T-helper 22 cell (primary cell): ENCODE measurements at places on chromosomes 12 and 14.

DNA sequence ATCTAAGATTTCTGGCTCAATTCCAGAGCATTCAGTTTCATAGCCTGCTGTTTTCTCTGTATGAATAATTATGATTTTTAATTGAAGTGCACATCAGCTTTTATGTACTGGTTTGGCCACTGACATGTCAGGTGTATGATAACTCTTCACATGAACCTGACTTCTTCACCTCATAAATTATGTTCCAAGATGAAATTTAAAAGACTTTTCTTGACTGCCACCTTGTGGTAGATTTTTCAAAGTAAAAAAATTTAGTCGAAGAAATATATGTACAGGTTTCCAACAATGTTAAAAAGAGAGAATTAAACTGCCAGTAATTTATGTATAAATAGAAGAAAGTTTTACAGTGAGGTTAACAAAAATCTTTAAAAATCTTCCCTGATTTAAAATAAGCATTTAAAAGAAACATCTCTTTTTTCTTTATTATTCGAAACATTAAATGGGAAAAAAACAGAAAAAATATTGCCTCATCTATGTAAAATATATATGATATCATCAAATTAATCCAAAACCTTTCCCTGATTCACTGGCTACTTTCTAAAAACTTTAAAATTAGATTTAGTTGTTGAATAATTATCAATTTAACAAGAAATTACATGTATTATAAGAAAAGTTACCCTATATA, 124.9 kb upstream of the ATXN7L3B start:
- DNase-seq, result no peak

DNA sequence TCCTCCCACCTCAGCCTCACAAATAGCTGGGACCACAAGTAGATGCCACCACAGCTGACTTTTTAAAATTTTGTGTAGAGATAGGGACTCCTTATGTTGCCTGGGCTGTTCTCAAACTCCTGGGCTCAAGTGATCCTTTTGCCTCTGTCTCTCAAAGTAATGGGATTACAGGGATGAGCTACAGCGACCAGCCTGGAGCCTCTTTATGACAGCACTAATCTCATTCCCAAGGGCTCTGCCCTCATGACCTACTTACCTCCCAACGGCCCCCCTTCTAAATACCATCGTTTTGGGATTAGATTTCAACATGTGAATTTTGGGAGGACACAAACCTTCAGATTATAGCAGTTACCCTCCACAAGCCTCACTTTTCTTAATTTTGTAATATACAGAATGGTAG, 150.6 kb upstream of the FUT8 start:
- no peak for DNase-seq

GRCh38 chr12:123282111-123282510, 10.5 kb upstream of the CDK2AP1 start:
- no peak for DNase-seq

DNA sequence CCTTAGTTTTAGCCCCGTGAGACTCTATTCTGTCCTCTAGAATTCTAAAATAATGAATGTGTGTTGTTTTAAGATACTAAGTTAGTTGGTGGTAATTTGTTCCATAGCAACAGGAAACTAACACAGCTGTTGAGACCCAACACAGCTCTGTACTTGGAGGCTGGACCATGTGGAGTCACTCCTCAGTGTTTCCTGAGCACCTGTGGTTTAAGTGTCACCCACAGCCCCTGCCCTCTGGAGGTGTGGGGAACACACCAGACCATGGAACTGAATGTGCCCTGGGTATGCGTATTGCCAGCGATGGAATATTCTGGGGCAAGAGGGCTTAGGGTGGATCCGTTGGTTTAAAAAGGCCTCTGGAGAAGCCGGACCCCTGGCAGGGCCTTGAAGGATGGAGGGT, 16.6 kb upstream of the GPR68 start:
- no peak for DNase-seq

- no peak for DNase-seq
Observed at GRCh38 chr12:108551535-108551934, 9.4 kb downstream of the SART3 start.

DNA sequence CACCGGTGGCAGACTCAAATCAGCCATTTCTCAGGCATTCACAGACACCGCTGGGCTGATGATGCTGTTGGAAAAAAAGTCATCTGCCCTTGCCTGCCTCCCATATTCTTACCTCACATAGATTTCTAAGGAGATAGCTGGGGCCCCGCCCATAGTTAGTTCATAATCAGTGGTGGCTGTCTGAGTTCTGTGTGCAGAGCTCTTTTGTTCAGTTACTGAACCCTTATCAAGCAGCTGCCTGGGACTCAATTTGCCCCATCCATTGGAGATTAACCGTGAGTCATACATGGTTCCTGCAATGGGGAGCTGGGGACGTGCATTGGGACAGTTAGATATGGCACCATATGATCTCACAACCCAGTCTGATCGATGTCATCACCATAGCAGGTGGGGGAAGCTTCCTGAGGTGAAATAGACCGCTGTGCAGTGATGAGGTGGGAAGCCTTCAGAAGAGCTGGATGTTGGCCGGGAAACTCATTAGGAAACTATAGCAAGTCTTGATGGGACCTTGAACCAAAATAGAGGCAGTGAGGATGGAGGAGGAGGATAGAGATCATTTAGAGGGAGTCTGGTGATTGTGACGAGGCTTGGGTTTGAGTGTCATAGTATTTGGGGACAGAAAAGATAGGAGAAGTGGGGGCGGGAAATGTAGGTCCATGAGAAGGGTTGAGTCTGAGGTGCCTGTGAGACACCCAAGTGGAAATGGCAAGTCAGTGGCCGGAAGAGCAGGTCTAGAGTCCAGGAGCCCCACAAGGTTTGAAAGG, 147.8 kb downstream of the GCH1 start:
- DNase-seq, result no peak

DNA sequence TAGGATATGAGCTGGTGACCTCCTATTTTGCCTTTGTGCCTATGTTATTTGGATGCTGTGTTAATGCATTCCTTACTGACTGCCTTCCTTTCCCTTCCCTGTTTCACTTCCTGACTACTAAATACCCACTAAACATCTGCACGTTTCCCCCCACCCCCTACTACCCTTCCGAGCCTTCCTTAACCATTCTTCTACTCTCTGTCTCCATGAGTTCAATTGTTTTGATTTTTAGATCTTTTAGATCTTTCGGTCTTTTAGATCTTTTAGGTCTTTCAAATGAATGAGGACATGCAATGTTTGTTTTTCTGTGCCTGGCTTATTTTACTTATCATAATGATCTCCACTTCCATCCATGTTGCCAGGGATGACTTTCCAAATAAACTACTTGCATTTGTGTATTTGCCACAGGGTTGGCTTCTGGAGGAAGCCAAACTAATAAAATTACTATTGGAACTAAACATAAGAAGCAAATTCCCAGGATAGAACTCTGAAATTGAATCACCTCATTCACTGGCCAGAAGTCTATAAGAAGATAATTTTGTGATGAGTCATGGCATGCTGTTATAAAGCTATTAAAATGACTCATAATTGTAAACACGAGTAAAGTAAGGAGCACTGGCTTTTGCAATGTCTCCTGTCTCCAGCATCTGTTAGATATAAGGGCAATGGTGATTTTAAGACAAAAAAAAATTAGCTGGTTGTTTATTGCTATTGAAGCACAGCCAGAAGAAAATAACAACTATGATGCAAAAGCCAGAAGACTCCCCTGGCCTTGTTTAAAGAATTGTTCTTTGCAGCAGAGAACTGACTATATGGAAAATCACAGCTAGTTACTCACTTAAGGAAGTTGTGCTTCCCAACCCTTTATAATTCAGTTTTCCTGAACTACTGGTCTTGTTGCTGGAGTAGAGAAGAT, 586.3 kb downstream of the LRFN5 start:
- no peak for DNase-seq

GRCh38 chr14:59126714-59127436, 61.6 kb upstream of the DAAM1 start:
- no peak for DNase-seq

DNA sequence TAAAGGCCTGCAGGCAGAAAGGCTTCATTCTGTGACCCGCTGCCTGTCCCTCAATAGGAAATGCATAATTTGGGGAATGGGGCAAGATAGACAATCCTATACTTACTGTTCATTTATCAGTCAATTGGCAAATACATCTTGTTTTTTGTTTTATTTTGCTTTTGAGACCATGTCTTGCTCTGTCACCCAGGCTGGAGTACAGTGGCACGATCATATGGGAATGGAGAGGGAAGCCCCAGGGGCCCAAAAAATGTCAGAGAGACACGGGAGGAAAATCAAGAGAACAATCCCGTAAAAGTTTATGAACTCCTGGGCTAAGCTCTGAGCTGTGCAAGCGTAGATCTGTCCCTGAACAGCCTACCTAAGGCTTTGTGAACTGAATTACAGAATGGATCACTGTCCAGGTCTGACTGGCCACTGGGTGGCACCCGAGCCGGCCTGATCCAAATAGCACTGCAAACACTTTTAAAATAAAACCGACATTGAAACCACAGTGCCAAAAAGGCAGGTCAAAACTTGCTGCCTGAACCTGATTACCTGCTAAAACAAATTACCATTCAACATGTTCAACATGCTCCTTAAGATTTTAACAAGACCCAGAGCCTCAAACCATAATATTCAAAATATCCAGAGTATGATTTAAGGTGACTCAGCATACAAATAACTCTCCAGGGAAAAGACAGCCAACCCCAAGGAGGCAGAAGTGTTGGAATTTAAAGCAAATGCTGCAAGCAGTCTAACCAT, 11.8 kb downstream of the COPS7A start:
- no peak for DNase-seq

DNA sequence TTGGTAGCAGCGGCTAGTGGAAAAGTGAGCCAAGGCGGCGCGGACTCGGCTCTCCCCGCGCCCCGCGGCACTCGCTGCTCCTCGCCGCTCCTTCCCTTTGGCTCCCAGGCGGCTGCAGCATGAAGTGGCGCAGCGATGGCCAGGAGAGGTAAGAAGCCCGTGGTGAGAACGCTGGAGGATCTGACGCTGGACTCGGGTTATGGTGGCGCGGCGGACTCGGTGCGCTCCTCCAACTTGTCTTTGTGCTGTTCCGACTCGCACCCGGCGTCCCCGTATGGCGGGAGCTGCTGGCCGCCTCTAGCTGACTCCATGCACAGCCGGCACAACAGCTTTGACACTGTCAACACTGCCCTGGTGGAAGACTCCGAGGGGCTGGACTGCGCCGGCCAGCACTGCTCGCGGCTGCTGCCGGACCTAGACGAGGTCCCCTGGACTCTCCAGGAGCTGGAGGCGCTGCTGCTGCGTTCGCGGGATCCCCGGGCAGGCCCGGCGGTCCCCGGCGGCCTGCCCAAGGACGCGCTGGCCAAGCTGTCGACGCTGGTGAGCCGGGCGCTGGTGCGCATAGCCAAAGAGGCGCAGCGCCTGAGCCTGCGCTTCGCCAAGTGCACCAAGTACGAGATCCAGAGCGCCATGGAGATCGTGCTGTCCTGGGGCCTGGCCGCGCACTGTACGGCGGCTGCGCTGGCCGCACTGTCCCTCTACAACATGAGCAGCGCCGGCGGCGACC, 225.6 kb upstream of the CRY1 start:
- no peak for DNase-seq

GRCh38 chr12:98180603-98181002, 334.8 kb upstream of the TMPO start:
- DNase-seq, result no peak

- DNase-seq, result no peak
Observed at GRCh38 chr12:119828300-119828699, 48.8 kb downstream of the CIT start.

GRCh38 chr12:12716151-12716792, 896 bp upstream of the CDKN1B start:
- DNase-seq, result no peak

DNA sequence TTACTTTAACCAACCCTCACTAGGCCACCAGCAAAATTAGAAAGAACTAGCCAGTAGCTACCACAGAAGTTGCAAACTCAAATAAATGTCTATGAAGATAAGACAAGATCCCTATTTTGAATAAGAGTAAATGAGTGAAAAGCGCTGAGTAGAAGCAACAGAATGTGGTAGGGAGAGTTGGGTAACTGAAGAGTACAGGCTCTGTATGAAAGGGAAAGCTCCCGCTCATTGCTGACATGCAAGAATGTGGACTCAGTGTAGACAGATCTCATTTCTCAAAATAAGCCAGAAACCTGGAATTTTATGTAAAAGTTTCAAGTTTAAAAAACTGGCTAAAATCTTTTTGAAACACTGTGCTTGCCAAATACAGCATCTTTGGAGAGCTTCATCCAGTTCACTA, 63.9 kb downstream of the NAV3 start:
- DNase-seq, result no peak

DNA sequence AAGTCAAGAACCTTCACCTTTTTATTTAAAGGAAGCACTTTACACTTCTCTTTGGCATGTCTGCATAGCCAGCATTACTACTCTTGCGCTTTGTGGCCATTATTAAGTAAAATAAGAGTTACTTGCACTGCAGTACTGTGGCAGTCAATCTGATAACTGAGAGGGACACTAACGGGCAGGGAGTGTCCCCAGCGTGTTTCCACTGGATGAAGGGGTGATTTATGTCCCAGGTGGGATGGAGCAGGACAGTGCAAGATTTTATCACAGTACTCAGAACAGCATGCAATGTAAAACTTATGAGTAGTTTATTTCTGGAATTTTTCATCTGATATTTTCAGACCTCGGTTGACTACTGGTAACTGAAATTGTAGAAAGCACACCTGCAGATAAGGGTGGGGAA, 8.1 kb upstream of the M6PR start:
- no peak for DNase-seq

DNA sequence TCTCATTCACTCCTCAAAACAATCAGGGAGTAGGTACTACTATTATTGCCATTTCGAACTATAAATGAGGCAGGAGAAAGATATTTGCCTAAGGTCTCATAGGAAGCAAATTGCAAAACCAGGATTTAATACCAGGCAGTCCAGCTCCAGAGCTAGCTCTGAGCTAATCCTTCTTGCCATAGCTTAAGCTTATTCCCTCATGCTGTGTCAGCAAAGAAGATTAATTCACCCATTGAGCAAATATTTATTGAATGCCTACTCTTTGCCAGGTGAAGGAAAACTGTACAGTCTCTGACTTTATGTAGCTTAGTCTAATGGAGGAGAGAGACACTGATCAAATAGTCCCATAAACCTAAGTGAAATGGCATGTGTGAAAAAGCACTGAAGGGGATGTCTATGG, 19.5 kb downstream of the KCNA5 start:
- DNase-seq, result no peak

DNA sequence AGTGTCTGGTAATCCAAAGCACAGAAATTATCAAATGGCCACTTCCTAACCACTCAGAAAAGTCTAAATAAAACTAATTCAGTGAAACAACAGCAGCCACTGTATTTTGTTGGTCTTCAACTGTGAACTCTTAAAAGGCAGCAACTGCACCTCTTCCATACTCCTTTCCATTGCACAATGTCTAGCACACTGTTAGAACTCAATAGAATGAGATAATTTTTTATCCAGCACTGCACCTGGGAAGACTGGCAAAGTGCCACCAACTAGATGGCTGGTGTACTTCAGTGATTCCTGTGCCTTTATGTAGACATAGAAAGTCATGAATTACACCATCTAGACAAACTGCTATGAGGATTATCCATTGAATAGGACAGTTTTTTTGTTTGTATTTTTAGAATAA, 26.2 kb downstream of the LGR5 start:
- DNase-seq, result no peak
